ENCODE measurements at places on chromosomes 3 and 15. TPM values are rescaled to one million over a fixed set of nuclear protein-coding genes. Genes with fewer than 3 reads are reported as not detected.

DNA sequence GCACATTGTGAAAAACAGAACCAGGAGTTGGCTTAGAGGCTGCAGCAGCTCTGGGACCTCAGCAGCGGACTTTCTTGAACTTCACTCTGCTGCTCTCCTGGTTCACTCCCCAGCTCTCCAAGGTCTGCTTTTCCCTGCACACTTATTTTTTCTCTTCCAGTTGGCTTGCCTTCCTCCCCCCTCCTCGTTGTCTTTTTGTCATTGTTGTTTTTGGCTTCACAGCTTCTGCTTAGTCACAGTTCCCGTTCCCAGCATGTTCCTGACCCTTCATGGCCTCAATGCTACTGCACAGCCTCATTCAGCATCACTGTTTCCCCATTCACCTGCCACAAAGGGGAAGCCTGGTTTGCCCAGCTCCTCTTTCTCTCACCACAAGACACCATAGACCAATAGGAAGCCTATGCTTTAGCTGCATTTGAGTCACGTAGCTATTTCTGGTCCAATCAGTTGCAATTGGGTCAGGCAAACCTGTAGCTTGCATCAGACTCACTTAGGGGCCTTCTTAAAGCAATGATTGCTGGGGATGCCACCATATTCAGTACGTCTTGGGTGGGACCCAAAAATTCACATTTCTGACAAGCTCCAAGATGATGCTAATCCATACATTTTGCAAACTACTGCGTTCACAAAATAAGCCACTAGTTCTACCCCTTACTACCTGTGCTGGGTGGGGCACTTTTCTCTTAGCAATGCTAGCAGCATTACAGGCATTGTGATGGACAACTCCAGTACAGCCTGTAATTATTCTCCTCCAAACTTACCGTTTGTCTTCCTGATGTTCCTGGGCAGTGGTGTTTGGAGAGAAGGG lies 7.8 kb upstream of the SUMF1 start:
- H3K36me3 ChIP-seq = no peaks in the 10 kb centered on the region
- no peak overlapping the region for H3K4me3 ChIP-seq
- no peak overlapping the region for H3K27ac ChIP-seq
- peaks cover 20% of the 10 kb centered on the region for H3K27me3 ChIP-seq
- DNase-seq = no peak

DNA sequence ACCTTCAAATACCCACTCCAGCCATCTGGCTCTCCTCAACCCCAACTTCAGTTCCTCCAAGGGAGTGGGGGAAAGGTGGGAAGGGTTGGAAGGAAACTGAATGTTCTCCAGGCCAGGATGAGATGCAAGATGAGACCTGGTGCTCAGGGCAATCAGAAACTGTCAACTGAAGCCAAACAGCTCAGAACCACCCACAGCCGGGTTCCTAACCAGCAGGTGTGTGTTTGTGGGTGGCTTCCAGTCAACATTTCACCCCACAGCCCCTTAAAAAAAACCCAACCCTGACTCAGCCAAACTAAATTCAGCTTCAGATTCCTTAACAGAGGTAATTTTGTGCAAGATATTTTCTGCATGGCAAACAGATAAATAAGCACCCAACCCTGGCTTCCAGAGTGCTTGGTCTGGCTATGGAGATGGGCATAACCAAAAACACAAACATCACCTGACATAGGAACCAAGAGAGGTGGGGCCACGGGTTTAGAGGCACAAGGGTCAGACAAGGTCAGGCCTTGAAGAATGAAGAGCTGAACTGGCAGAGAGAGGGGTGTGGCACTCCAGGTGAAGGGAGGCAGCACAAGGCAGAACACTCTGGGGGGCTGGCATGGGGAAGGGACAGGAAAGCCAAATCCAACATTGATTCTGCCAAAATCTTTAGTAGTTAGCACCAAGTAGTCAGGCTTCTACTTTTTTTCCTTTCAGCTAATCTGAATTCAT lies 34.7 kb downstream of the ZNF445 start:
- H3K36me3 ChIP-seq = peaks cover 9% of the 10 kb centered on the region
- no peaks in the 10 kb centered on the region for H3K4me1 ChIP-seq
- H3K27ac ChIP-seq = no peak overlapping the region
- no peaks in the 10 kb centered on the region for H3K27me3 ChIP-seq

SLC9A9 gene
- 0.20 TPM for total RNA-seq

GRCh38 chr3:14540821-14541385 lies 761 bp upstream of the GRIP2 start:
- H3K4me3 ChIP-seq = no peak overlapping the region
- no peaks in the 10 kb centered on the region for H3K36me3 ChIP-seq
- H3K27me3 ChIP-seq = no peaks in the 10 kb centered on the region
- DNase-seq = no peak
- no peaks in the 10 kb centered on the region for H3K4me1 ChIP-seq
- H3K27ac ChIP-seq = no peak overlapping the region

DNA sequence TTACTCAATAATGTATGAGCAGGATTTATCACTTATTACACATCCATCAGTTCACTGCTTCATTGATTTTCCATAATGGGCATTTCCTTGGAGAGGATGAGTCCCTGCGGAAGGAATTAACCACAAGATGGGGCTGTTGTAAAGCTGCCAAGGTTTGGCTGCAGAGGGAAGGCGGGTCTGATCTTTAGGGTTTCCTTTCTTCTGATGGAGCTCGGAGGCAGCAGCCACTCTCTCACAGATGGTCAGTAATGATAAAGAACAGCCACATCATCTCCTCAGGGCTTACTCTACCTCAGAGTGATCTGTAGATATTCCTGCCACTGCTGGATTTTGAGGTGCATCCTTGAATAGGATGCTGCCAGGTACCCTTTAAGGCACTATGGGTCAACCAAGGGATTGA lies 115.2 kb downstream of the USP13 start:
- no peak for DNase-seq
- H3K27ac ChIP-seq = no peak overlapping the region
- H3K4me1 ChIP-seq = no peaks in the 10 kb centered on the region
- peaks cover 6% of the 10 kb centered on the region for H3K36me3 ChIP-seq

GRK7 gene
- total RNA-seq = not detected

CYP8B1 gene
- total RNA-seq = 0.12 TPM

GRCh38 chr3:117512975-117513374 lies 803.4 kb downstream of the TUSC7 start:
- H3K27ac ChIP-seq = no peak overlapping the region
- H3K27me3 ChIP-seq = peaks cover 4% of the 10 kb centered on the region
- no peaks in the 10 kb centered on the region for H3K4me1 ChIP-seq

FANCD2OS gene
- not detected for total RNA-seq
